ENCODE measurements at places on chromosomes 5 and 9.

DNA sequence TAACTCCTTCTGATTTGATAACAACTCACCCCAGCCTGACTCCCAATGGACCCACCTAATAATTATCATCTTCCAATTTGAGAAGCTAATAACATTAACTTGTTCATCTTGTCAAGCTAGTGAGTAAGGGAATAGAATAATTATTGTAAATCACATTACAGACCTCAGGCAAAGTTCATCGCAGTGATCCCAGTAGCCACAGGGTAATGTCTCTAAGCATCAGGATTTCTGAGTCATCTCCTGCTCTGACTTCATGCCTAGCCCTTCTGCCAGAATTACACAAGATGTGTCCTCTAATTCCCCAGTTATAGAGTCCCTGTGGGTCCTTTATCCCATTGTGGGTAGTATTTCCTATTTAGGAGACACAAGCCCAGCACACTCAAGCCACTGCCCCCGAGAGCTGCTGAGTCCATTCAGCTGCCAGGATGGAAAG, 365.7 kb downstream of the DEPDC1B start:
- DNase-seq = no peak

DNA sequence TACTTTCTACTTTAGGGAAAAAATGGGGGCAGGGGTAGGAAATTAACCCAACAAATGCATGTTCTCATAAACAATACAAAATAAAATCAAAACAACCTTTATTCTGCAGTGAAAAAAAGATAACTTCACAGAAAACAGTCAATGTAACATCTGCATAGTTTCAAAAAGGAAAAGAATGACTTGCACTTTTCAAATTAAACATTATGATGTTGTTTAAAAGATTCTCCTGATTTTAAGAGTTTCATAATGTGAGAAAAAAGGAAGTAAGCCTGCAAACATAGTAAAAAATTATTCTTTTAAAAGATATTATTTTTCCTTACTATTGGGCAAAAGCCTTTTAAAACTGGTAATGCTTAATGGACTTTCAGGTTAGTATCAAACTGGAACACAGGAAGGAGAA, 7.6 kb downstream of the C9orf72 start:
- no peak for DNase-seq

GRCh38 chr5:139696894-139697658, 48.9 kb downstream of the CXXC5 start:
- DNase-seq = peak; percentile 49

- no peak for DNase-seq
Measured at GRCh38 chr5:87526131-87526530, 113.4 kb upstream of the CCNH start.

DNA sequence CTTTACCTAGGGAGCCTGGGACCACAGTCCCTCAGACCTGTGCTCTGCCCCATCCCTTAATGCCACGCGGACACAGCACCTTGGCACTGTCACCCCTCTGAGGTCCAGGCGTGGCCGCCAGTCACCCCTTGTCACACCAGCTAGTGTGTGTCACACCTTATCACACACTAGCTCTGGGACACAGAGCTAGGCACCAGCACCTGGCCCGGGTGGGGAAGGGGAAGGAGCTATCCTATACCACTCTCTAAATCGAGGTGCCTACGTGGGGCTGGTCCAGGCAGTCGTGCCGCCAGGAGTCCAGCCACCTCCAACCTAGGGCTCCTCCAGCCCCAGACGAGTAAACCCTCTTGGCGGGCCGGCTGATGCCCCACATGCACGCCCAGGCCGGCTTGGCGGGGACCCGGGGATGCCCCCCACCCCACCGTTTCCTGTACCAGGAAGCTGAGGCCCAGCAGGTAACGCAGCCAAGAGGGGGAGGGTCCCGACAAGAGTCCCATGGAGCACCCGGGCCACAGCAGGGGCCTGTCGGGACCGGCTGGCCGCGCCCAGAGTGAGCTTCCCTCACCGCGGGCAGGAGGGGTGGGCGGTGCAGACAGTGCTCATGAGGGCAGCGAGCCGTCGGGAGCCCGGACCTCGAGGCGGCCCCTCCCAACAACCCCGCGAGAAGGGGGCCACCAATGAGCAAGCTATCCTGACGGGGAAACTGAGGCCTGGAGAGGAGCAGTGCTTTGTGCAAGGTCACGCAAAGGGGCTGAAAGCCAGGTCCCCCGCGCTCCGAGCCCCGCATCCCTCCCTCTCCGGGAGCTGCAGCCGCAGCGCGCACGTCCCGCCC, 550 bp downstream of the CORO2A start:
- DNase-seq = no peak

DNA sequence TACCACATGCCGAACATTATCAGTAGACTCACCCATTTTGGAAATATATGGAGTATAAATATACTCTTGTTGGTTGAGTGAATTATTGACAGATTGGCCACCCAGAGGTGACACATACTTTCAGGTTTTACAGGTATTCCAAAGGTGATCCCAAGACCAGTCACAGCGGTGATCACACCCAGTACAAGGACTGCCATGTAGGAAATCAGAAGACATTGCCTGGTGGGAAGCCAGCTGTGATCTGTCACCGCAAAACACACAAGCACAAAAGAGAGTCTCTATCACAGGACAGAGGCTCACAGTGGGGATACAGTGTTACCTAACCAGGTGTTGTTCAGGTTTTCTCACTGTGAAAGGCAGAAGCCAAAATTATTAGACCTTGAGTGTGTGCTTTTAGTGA, 15.8 kb downstream of the BTF3 start:
- no peak for DNase-seq

- no peak for DNase-seq
Measured at GRCh38 chr9:14516656-14517055, 176.6 kb downstream of the ZDHHC21 start.

DNA sequence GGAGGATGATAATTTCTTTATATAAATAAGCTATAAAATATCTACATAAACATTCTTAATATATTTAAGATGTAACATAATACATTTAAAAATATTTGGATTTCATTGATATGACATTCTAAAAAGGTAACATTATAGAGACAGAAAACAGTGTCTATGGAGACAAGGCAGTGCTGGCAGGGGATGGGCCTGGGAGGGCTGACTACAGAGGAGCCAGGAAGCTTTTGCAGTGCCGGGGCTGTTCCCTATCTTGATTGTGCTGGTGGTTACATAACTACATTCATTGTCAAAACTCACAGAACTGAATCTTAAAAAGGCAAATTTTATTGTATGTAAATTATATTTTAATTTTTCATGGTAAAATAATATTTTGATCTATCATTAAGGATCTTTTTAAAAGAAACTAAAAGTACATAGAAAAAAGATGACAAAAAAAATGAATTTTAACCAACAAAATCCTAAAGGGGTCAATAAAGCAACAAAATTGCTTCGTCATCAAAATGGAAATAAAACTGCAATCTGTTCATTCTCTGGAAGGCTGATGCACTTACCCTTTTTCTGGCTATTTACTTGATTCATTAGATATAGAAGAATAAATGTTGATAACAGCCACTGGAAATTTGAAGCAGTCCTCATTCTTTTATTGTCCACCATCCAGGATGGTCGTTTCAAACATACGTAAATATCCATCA, 26.3 kb downstream of the LIFR start:
- no peak for DNase-seq

DNA sequence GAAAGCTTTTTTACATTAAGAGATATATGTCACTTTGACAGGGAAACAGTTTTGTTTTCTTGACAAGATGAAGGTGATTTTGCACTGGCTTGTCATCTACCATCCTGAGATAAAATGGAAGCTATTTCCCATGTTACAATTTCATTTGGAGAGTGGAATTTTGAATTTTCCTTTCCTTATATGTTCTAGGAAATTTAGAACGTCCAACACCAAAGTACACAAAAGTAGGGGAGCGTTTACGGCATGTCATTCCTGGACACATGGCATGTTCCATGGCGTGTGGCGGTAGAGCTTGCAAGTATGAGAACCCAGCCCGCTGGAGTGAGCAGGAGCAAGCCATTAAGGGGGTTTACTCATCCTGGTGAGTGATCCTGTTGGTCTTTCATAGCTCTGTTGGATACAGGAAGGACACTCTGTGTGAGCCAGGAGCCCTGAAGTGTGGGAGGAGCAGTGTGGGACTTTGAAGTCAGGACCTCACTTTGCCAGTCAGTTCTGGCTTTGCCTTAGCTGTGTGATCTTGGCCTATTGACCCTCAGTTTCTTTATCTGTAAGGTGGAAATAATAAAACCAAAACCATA, 887 bp downstream of the PTPDC1 start:
- no peak for DNase-seq

DNA sequence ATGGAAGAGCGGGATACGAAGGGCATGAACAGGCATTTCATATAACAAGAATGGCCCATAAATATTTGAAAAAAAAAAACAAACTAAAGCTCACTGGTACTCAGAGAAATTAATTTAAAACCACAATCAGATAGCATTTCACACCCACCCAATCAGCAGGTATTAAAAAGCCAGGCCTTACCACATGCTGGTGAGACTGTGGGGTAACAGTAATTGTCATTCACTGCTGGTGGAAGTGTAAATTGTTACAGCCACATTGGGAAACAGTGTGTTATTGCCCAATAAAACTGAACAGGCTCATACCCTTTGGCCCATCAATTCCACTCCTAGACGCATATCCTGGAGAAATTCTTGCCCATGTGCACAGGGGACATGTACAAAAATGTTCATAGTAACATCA, 66.0 kb downstream of the PLAC8L1 start:
- no peak for DNase-seq

DNA sequence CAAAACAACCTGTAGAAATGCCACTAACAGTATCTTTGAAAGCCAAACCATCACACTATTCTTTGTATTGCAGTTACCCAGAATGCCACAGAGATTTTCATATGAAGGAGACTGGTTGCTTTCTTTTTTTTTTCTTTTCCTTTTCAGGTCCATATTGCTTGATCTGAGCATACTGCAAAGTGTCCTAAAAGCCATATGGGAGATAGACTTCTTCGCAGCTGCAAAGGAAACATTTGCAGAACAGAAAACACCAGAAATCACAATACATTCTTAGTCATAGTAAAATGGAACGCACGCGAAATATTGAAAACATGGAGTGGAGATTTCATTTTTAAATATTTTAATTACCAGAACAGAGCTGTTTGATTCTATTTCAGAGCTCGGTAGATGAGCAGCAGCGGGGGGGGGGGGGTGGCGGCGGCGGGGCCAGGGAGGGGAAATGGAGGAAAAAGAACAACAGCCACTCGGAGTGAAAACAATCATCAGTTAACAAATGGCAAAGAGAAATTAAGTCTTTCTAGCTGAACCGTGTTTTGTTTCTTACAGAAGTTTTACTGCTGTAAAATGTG, 284.1 kb downstream of the NFIB start:
- no peak for DNase-seq

DNA sequence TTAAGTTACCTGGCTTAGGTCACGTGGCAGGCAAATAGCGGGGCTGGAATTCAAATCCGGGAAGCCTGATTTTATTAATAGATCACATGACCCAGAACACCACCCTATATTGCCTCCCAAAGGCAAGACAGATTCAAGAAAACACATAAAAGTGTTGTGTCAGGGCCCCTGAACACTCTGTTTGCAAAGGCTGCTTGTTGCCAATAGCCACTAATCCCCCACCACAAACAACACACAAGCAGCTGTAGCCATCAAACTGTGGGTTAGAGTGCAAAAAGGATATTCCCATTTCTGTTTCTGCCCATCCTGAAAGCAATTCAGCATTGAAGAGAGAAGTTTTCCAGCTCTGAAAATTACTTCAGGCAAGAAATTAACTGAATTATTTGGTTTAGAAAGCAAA, 358.9 kb upstream of the RFX3 start:
- DNase-seq = no peak

DNA sequence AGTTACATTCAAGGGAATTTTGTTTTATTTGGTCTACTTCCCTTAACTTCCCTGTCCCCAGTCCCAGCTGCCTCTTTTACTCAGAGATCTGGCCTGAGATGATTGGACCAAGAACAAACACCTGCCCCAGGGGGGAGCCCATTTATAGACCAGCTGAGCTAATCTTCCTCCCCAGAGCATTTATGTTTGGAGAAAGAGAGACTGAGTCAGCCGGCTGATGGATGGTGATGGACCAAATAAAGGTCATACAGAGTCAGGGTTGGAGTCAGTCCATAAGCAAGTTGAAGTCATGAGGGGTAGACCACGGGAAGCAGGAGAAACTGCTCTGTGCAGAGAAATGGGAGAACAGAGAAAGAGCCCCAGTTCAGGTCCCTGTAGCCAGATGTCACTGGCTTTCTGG, 77.7 kb downstream of the TMEM174 start:
- no peak for DNase-seq

- no peak for DNase-seq
Measured at GRCh38 chr9:131808291-131808690, 68.4 kb upstream of the RAPGEF1 start.

- DNase-seq = no peak
Measured at GRCh38 chr5:133754575-133755169, 142.3 kb upstream of the FSTL4 start.

- DNase-seq = no peak
Measured at GRCh38 chr5:86878250-86878649, 260.5 kb downstream of the COX7C start.

DNA sequence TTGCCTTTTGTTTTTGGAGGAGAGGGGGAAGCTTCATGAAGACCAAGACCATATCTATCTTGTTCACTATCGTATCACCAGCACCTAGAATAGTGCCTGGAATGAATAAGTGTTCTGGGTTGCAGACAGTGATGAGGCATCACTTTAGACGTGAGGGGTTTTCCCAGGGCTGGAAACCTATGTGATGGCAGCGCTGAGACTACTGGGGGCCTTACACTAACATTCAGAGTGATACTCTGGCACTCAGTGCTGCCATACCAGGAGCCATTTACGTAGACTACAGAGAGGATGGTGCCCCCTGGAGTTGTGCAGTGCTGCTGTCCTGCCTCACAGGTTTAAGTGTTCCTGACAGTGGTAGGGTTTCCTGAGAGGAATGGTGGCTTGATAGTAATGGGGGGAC, 6.9 kb downstream of the CCL19 start:
- DNase-seq = no peak

- no peak for DNase-seq
Measured at GRCh38 chr5:173029499-173029921, 26.6 kb upstream of the CREBRF start.

- no peak for DNase-seq
Measured at GRCh38 chr9:90546200-90546599, 96.4 kb downstream of the DIRAS2 start.

GRCh38 chr9:124507880-124508423, 753 bp upstream of the NR5A1 start:
- DNase-seq = no peak

Measured in GM06990 (cell line).